ENCODE measurements at places on chromosomes 1 and 21. TPM values are rescaled to one million over a fixed set of nuclear protein-coding genes. Genes with fewer than 3 reads are reported as not detected.

Gene FHAD1
- 0.16 TPM for total RNA-seq

Gene SYNJ1
- 34.5 TPM for total RNA-seq

Gene TEX38
- total RNA-seq, result not detected

Gene KCNH1
- 8.0 TPM for total RNA-seq

Gene TSPAN1
- total RNA-seq, result not detected

Gene ADGRL4
- total RNA-seq, result not detected

Gene HRNR
- total RNA-seq, result not detected

Gene SEMA6C
- total RNA-seq, result 1.1 TPM

Gene FAM72C
- 4.7 TPM for total RNA-seq

Gene MEX3A
- 3.0 TPM for total RNA-seq

Gene GPR153
- 3.4 TPM for total RNA-seq

Gene SLC44A5
- total RNA-seq, result not detected

Gene LCE1C
- not detected for total RNA-seq

Gene ANKRD34A
- total RNA-seq, result 1.2 TPM

Gene KCNK2
- 2.0 TPM for total RNA-seq

Gene CFHR5
- not detected for total RNA-seq

Gene EFNA3
- 8.2 TPM for total RNA-seq

Gene NUP210L
- not detected for total RNA-seq

Gene KAZN
- 7.0 TPM for total RNA-seq

Gene SMPDL3B
- 1.0 TPM for total RNA-seq

Gene CHIA
- total RNA-seq, result not detected

Gene TEKT2
- total RNA-seq, result not detected
